ENCODE measurements at places on chromosomes 1 and 21.

DNA sequence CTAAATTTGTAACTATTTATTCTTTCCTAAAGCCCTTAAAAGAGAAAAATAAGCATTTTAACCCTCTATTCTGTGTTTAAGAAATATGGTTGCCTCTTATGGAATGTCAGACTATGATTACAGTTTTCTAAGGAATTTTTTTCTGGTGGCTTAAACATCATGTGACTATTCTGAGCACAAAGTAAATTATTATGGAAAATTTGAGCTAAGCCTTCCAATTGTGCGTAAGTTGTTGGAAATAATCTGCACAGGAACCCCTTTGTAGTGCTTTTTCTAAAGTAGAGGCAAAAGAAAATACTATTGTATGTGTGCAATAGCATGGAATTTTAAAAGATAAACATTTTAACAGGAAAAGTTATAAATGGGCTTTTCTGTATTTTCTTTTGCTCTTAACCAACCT is 254.8 kb downstream of the PBX1 start:
- DNase-seq = no peak

- no peak for DNase-seq
These were observed 183.0 kb downstream of the SDCCAG8 start for GRCh38 chr1:243438815-243439214.

DNA sequence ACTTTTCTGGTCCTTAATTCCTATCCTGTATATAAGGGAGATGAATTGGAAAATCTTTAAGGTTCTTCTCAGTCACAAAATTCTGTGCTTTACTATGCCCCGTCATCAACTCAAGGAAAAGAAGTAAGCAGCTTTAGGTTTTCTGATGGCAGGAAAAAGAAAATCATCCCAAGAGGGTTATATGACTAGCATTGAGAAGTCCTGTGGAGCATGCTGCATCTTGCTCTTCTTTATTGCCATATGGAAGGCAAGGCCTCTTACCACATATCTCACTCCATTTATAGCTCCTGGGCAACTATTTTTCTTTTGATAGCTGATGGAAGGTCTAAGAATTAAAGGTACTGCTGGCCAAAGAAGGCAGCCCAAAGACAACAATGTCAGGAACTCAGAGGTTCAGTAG is 552.5 kb downstream of the DPYD start:
- DNase-seq = no peak

DNA sequence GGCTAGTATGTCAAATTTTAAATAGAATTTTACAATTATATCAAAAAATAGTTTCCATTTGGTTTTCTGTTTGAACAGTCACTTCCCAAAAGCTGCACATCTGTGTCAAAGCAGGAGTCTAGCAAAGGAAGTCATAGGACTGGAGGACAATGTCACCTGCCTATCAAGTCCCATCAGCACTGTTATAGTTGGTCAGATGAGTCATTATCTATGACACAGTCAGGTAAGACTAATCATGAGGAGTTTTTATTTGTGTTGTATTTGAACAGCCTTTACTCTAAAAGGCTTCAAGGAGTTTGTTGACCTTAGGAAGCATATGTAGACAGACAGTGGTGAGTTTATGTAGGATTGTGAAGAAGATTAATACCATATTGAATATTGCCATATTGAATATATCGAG is 74.2 kb upstream of the QSOX1 start:
- no peak for DNase-seq

DNA sequence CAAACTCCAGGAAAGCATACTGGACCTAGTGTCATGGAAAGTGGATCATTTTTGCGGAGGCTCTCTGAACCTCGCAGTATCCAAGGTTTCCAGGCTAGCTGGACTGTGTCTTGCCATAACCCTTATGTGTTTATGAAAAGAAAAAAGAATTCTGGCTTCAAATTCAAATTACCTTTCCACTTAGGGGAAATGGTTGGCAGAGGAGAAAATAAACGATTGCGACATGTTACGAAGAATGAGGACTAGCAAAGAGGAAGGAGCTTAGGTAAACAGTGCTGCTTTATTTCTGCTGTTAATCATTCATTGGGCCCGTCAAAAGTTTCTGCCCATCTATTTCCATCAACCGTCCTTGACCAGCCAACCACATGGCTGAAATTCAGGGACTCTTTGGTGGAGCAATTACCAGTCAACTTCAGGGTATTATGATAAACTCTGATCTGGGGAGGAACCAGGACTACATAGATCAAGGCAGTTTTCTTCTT is at the start of gene C4BPA:
TSS of gene C4BPA (plus strand) at position 342 of the 482 bp plus-strand sequence. CDS start 8,793 bp downstream, outside the sequence.
- no peak for DNase-seq

DNA sequence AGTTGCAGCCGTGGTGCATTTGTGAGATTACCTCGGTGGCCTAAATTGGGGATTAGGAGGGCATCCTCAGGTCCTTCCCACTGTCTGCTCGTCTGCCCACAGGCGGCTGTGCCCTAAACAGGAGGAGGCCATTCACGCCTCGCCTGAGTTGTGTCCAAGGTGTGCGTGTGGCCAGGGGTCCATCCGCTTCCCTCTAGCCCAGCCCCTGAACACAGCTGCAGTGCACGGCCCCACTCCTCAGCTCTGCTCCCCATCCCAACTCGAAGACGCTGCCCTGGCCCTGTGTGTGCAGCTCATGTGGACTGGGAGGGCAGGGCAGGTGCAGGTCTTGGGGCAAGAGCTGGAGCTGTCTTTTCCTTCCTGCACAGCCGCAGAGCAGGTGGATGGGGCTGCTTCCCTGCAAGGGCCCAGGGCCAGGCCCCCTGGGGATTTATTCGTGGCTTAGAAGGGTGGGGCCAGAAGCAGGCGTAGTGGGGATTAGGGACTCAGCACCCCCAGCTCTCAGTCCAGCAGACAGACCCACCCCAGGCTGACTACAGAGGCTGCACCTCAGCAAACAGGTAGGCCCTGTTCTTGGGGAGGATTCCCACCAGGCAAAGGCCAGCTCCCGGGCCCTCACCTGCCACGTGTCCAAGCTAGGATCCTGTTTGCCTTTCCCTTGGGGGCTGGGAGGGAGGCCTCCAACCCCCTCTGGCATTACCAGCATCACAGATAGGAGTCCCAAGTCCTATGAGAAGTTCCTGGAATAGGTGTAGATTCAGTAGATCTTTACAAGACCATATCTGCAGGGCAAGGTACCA is 4.3 kb downstream of the GUK1 start:
- DNase-seq = no peak

DNA sequence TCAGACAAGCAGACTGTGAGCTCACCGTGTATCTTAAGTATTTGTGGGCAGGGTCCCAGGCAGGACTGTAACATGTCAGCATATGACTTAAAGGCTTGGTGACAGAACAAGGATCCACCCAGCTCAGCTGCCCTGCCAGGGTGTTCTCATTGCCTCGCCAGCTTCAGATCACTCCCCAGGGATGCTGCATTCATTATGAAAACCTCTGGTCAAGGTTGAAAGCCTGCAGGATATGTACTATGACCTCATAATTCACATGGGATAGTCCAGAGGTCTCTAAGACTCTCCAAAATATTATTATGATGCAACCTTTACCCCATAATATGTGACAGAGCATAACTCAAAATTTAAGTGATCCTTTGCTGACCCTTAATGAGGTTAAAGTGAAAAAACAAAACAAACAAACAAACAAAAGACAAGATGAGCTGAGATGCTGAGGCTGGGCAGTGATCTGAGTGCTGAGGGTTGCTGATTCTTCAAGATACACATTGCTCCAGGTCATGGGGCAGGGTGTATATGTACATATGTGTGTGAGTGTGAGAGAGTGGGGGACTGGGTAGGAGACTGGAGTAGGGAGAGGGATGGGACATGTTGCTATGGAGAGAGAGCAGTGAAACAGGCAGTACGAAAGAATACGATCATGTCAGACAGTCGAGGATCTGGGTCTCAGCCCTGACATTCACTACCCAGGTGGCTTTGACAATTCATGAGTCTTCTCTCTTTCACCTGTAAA is 98.8 kb upstream of the DUSP10 start:
- no peak for DNase-seq

GRCh38 chr1:84145068-84145467 is 997 bp downstream of the PRKACB start:
- DNase-seq = no peak

DNA sequence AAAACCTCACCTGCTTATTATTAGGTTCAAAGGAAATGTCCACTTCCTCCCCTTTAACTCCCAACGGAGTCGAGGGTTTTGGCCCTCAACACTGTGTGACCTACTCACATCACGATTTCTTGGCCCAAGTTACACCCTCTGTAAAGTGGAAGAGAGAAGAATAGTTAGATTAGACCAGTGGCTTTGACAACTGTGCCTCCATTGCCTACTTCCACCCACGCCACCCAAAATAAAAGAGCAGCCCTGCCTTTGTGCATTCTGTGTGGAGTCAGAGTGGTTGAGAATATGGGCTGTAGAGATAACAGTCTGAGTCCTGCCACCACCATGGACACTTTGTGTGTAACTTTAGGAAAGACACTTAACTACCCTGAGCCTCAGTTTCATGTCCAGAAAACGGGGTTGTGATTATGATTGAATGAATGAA is 4.1 kb upstream of the HDGF start:
- no peak for DNase-seq

GRCh38 chr1:228164561-228165371 is 838 bp upstream of the IBA57 start:
- DNase-seq = no peak

- no peak for DNase-seq
These were observed 17.5 kb upstream of the TFF3 start for GRCh38 chr21:42332557-42333317.

DNA sequence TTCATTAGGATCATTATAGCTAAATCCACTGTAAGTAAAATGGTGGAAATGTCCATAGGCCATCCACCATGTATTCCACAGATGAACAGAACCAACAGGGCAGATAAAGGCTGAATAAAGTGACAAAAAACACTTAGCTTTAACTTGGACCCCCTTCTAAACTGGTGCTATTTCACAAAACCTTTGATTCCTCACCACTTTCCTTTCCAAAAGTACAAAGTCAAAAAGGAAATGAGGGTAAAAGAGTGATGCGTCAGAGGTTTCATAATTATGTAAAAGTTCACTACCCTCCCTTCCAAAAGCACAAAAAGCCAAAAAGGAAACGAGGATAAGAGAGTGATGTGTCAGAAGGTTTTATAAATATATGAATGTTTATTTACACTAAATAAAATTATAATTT is 172.2 kb downstream of the TBX15 start:
- no peak for DNase-seq

DNA sequence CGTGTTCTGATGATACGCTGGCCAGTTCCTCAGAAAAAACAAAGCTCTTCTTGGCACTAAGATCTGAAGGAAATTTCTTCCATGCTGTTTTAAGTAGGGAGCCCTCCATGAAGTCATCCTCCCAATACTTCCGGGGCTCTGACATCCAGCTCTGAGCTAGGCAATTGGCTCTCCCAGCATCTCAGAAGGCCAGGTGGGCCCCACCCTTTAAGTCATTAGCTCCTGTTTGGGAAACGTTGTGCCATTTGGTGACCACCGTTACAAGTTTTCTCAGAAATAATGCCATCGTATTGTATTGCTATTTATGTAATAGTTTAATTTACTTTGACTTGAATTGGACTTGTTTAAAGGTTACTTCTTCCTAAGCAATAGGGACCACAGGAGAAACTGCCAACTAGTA is 130.3 kb upstream of the EDN2 start:
- DNase-seq = no peak

DNA sequence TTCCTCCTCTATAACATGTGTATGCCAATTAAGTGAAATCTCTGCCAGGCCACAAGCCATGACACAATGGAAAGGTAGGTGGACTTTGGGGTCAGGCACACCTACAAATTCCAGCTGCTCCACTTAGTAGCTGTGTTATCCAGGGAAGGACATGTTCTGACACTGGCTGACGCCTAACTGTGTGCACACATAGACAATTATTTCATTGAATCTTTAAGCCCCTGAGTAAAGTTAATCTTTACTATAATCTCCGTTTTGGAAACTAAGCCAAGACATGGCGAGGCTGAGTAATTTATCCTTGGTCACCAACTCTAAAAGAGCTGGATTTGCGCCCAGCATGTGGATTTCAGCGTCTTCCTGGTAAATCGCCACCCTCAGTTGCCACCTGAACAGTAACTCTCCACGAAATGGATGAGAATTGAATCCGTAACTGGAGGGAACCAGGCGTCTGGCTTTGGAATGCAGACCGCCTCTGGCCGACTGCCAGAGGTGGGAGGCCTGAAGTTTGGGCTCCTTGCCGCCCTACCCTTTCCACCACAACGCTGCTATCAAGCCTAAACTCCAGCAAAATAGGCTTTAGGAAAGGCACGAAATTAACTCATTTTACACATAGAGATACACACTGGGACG is 888 bp upstream of the SNRPE start:
- DNase-seq = no peak

DNA sequence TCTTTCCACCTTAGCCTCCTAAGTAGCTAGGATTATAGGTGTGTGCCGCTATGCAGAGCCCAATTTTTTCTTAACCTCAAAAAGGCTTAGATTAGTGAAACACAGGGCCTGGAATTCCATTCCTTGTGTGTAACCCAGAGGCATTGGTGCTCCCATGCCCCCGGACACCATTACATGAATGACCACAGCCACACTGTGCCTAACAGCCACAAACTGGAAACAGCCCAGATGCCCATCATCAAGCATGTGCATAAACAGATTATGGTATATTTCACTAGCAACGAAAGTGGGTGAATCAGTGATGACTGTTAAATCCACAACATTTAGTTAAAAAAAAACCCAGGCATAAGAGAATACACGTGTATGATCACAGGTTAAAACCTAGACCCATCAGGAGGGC is 24.4 kb downstream of the ADAM30 start:
- no peak for DNase-seq

DNA sequence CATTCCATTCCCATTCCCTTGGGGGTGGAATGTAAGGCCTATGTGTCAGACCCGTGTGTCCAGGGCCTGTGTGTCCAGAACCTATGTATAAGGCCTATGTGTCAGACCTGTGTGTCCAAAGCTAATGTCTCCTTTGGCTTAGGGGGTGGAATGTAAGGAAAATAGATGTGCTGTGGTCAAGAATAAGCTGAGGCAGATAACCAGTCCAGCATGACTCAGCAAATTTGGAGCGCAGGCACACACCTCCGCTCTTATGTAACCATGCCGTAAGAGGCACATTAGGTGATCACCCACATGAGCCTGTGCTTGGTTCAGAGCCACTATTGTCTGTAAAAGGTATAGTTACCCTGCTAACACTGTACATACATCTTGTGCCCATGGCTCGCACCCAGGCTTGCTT is 150.8 kb upstream of the SGIP1 start:
- no peak for DNase-seq

GRCh38 chr1:229835226-229835625 is 209.2 kb downstream of the URB2 start:
- no peak for DNase-seq

GRCh38 chr1:5522531-5523145 is 469.6 kb downstream of the NPHP4 start:
- no peak for DNase-seq

Measured in stimulated activated CD8-positive, alpha-beta memory T cell treated with anti-CD3 and anti-CD28 coated beads, Interleukin-15, amount 100 ng/mL, for 24 hours (primary cell).